ENCODE measurements at places on chromosomes 5 and 9. TPM values are rescaled to one million over a fixed set of nuclear protein-coding genes. Genes with fewer than 3 reads are reported as not detected.

DNA sequence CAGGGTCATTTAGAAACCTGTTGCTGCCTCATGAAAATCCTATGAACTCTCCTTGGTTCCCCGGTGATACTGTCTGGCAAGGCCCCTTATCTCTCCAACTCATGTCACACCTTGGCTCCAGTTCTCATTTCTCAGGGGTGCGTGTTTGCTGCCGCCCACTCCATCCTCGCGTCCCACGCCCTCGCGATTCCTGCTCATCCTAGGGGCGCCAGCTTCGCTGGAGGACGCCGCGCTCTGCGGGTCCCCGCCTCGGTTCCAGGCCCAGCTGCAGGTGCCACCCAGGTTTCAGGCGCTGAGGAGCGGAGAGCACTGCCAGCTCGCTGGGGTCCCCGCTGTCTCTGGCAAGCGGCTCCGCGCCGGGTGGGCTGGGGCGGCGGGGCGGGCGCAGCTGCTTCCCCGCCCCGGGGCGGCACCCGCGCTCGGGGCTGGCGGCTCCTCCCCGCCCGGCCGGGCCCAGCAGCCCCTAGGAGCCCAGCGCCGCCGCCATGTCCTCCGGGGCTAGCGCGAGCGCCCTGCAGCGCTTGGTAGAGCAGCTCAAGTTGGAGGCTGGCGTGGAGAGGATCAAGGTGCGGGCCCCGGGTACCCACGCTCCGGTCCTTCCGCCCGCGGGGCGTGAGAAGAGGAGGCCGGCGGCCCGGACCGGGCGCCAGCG, at the start of gene GNG10:
Gene GNG10 (plus strand): TSS at position 456 of the 652 bp plus-strand sequence. CDS start 30 bp downstream, at position 486.
- peak; percentile 86 for DNase-seq
- peaks cover 23% of the 10 kb centered on the region for H3K4me1 ChIP-seq
- peak within 1 kb of the TSS; percentile 96 for H3K4me3 ChIP-seq

DNA sequence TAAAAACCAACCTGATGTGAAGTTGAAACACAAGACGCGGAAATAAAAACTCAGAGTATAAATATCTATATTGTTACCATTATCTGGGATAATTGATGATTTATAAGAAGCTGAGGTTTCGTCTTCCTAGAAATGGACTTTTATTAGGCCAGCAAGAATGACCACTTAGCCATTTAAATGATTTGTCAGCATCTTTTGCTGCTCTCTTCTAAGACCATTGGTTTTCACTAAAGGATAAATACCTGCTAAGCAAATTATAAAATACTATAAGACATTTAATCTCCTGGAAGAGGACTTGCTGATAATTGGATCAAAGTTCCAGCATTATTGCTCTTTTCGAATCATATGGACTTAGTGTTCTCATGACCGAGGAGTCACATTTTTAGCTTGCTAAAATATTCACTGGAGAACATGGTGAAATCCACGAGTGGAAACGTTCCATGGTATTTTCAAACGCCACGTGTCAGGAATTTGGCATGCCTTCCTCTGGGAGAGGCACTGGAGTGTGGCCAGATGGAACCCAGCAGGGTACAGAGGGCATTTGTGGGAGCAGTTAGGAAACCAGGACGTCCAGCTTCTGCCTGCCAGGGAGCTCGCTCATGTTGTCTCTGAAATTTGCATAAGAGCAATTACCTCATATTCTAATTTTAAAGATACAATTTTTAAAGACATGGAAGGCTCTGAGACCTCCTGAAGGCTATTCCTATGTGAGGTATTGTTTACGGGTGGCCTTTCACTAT, 43.1 kb downstream of the TNFAIP8 start:
- no peak overlapping the region for H3K27ac ChIP-seq
- H3K27me3 ChIP-seq, result no peaks in the 10 kb centered on the region
- H3K4me3 ChIP-seq, result no peak overlapping the region
- no peak for DNase-seq

- no peak overlapping the region for H3K27ac ChIP-seq
- peaks cover 12% of the 10 kb centered on the region for H3K4me1 ChIP-seq
- H3K27me3 ChIP-seq, result peaks cover 2% of the 10 kb centered on the region
- DNase-seq, result no peak
Observed at GRCh38 chr9:21684831-21685362, 117.5 kb upstream of the MTAP start.

DNA sequence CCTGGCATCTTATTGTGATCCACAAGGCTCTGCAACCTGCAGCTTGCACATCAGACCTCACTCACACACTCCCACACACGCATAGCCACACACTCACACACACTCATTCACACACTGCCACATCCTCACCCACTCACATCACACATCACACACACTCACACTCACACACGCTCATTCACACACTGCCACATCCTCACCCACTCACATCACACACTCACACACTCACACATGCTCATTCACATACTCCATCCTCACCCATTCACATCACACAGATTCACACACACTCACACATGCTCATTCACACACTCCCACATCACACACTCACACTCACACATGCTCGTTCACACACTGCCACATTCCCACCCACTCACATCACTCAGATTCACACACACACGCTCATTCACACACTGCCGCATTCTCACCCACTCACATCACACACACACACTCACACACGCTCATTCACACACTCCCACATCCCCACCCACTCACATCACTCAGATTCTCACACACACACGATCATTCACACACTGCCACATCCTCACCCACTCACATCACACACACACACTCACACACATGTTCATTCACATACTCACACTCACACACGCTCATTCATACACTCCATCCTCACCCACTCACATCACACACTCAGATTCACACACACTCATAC, 47.1 kb upstream of the RXRA start:
- H3K27ac ChIP-seq, result no peak overlapping the region
- no peaks in the 10 kb centered on the region for H3K36me3 ChIP-seq
- no peak for DNase-seq
- no peak overlapping the region for H3K4me3 ChIP-seq
- H3K27me3 ChIP-seq, result peaks cover 11% of the 10 kb centered on the region

GRCh38 chr5:171495122-171495700, 75.8 kb downstream of the FGF18 start:
- peaks cover 5% of the 10 kb centered on the region for H3K27me3 ChIP-seq
- DNase-seq, result no peak
- no peak overlapping the region for H3K27ac ChIP-seq

GRCh38 chr5:175920231-175920811, 47.8 kb downstream of the THOC3 start:
- DNase-seq, result no peak
- peaks cover under 1% of the 10 kb centered on the region for H3K4me1 ChIP-seq
- no peak overlapping the region for H3K27ac ChIP-seq
- H3K27me3 ChIP-seq, result no peaks in the 10 kb centered on the region
- H3K4me3 ChIP-seq, result no peak overlapping the region

GRCh38 chr9:123318202-123318601, 37.8 kb upstream of the CRB2 start:
- no peak overlapping the region for H3K4me3 ChIP-seq
- peak overlapping the region; percentile 19 for H3K27ac ChIP-seq
- peak; percentile 12 for DNase-seq
- peaks cover 28% of the 10 kb centered on the region for H3K4me1 ChIP-seq
- H3K36me3 ChIP-seq, result no peaks in the 10 kb centered on the region
- peaks cover 2% of the 10 kb centered on the region for H3K27me3 ChIP-seq

- H3K4me1 ChIP-seq, result no peaks in the 10 kb centered on the region
- no peak overlapping the region for H3K27ac ChIP-seq
- no peaks in the 10 kb centered on the region for H3K36me3 ChIP-seq
- H3K4me3 ChIP-seq, result no peak overlapping the region
- DNase-seq, result no peak
Observed at GRCh38 chr5:145921211-145921610, 15.2 kb upstream of the SH3RF2 start.

- H3K27ac ChIP-seq, result no peak overlapping the region
- peaks cover 6% of the 10 kb centered on the region for H3K4me1 ChIP-seq
- no peaks in the 10 kb centered on the region for H3K36me3 ChIP-seq
- peaks cover 3% of the 10 kb centered on the region for H3K27me3 ChIP-seq
- no peak overlapping the region for H3K4me3 ChIP-seq
- no peak for DNase-seq
Observed at GRCh38 chr5:95070453-95070852, 214.4 kb downstream of the MCTP1 start.

DNA sequence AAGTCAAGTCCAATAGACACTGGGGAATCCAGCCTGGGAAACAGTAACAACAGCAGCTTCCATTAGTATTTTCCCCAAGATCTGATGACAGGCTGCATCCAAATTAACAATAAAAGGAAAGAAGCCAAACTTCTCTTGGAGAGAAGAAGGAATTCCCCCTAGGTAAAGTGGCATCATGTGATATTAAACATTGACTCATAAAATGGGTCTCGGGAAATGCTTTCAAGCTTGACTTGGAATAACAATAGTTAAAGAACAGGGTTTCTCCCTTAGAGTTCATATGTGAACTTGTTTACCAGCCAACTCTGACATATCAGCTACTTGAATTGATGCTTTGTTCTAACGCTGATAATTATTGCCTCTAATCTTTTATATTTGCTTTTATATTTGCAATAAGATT, 45.4 kb downstream of the ENTREP1 start:
- no peak for DNase-seq
- H3K27ac ChIP-seq, result no peak overlapping the region
- H3K4me1 ChIP-seq, result no peaks in the 10 kb centered on the region

GRCh38 chr5:61023131-61023530, 78.1 kb downstream of the NDUFAF2 start:
- no peak for DNase-seq
- H3K27ac ChIP-seq, result no peak overlapping the region
- peaks cover 6% of the 10 kb centered on the region for H3K36me3 ChIP-seq
- H3K27me3 ChIP-seq, result no peaks in the 10 kb centered on the region
- no peaks in the 10 kb centered on the region for H3K4me1 ChIP-seq
- H3K4me3 ChIP-seq, result no peak overlapping the region

INSL6 gene
- total RNA-seq, result not detected

TMEM252 gene
- total RNA-seq, result not detected

SMIM15 gene
- total RNA-seq, result 46.2 TPM

SIT1 gene
- 195 TPM for total RNA-seq

NR5A1 gene
- total RNA-seq, result not detected
